NCI-H2107 (cell line): ENCODE measurements at places on chromosomes 2 and 18.

- no peak for DNase-seq
Measured at GRCh38 chr2:26558271-26559043, 80.5 kb upstream of the OTOF start.

DNA sequence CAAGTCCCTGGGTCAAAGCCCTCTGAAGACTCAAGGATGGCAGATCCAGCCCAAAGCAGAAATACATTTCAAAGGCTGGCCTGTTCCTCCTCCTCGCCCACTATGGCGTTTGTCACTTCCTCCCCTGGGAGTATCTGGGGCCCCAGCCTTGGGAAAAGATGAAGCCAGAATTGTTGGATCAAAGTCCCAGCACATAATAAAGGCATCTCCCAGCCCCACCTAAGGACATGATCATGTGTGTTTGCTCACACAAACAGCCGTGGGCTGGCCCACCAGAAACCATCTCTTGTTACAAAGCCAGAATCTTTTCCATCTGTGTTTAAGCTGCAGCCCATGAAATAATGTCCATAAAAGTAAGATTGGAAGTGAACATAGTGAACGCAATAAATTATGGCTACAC, 50.1 kb upstream of the HAAO start:
- no peak for DNase-seq

DNA sequence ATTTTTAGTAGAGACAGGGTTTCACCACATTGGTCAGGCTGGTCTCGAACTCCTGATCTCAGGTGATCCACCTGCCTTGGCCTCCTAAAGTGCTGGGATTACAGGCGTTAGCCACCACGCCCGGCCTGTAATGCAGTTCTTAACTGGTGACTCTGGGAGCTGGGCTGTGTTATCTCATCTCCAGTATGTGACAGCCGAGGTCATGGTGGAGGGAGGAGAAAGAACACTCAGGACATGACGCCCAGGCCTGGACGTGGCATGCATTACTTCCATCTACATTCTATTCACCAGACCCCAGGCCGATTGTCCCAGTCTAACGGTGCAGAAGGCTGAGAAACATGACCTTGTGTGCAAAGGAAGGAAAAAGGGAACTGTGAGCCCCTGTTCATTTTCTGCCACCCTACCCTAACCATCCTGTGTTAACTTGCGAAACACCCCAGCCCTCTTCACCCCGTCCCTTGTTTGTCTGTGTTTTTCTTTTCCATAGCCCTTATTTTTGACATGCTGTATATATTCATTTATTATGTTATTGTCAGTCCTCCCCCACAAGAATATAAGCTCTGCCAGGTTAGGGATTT, 88.1 kb upstream of the ASAP2 start:
- no peak for DNase-seq

DNA sequence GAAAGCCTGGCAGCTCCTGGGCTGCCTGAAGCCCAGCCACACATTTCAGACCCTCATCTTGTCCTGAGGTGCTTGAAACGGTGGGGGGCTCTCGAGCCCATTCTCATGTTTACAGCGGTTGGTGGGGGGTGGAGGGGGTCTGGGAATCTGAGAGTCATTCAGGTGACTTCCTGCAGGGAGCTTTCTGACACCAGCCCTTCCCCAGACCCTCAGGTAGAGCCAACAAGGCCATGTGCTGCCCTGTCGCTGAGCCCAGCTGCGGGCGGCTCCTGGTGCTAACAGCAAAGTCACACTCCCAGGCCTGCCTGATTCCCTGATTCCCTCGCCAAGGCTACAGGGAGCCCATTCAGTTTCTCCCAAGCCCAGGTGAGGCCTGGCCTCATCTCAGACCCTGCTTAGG, 324.9 kb upstream of the MEX3C start:
- DNase-seq, result no peak

GRCh38 chr2:239309398-239310245, 91.2 kb downstream of the HDAC4 start:
- DNase-seq, result no peak

DNA sequence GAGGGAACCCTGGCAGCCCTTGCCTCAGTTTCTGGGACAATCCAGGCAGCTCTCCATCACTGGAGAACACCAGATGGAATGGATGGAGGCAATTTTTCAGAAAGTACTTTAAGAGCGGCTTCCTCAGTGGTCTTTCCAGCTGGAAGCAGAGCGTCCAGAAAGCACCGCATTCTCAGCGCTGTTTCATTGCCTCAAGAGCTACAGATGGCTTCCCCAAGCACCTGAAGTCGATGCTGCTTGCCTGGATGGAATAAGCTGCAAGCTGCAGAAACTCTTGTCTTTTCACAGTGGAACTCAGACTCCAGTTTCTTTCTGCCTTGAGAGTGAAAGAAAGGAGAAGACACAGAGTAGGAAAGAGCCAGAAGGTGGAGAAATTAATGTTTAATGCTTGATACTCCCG, 766.9 kb downstream of the TDRD15 start:
- no peak for DNase-seq

DNA sequence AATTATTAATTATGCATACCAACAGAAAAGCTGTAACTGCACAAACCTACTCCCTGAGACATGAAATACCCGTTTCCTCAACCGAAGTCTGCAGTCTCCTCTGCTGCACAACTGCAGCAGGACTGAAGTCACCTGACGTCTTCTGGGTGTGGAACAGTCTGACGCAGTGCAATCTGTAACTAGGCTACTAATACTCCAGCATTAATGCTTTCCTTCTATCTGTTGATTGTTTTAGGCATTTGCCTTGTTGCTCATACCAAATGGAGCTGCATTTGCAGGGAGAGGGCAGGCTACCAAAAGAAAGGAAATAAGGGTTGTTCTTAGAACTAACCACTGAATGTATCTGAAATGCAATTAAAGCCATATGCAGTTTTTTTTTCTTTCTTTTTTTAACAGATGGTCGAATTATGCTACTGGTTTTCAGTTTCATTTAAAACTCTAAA, 40.1 kb downstream of the RTN4 start:
- no peak for DNase-seq

DNA sequence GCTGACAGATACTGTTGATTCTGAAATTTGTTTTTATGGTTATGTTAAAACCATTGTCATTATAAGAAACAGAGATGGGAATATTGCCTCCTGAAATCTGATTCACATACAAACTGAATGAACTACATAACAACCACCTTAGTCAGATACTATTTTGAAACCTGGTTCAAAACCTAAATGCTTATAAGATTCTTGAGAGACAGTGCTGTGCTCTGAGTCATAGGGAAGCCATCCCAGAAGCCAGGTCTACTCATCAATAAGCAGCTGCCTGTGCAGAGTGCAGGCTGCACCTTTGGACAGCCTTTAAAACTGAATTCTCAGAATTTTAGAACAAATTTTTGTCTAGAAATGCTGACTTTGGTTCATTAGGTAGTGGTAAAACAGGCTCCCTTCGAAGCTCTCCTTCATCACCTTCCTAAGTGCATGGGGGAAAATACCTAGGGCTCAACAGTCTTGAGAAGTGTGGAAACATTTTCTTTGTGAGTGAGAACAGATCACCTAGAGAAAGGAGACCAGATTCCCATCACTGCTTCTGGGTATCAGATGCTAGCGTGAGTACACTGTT, at the start of gene SERPINB7:
SERPINB7 (plus strand) TSS at position 253 of the 565 bp plus-strand sequence. CDS start 6,955 bp downstream, outside the sequence.
- DNase-seq, result no peak

DNA sequence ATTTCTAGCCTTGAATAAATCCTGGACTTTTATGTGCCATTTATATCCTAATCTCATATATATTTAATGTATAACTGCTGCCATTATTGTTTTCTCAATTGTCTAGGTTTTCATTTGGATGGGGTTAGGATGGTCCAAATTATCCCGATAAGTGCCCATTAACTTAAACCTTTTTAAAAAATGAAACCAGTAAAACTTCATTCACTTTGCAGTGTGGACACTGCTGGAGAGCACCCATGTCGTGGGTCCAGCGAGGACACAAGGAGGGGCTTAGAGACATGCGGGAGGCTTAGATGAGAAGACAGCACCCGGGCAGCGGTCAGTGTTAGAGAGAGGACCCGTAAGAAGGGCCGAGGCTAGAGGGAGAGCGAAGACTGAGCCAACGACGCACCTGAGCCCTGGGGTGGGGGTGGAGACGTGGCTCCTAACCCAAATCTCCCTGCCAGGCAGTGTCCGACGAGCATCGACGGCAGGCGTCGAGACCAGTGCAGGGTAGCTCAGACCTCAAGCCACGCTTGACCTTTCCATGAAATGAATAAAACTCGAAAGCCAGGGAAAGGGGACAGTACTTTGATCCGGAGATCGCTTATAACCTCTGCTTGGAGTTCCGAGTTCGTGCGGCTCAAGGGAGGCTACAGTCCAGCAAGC, 9.0 kb upstream of the EN1 start:
- no peak for DNase-seq

DNA sequence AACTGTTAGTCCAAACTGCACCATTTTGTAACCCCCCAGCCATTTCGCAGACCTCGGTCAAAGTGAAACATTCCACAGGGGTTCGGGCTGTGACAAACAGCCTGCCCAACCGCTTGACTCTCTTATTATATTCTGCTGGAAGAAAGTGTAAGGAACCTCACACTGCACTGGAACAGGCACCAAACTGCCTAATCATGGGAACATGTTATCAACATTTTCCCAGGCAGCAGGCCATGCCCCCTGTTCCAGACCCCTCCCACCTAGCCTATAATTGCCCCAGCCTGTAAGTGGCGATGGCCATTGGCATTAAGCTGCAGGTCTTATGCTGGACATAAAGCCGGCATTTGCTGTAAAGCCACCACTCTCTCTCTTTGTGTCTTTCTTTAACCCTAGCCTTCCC, 16.9 kb downstream of the LYG2 start:
- DNase-seq, result no peak
